ENCODE measurements at places on chromosomes 6 and 20.

DNA sequence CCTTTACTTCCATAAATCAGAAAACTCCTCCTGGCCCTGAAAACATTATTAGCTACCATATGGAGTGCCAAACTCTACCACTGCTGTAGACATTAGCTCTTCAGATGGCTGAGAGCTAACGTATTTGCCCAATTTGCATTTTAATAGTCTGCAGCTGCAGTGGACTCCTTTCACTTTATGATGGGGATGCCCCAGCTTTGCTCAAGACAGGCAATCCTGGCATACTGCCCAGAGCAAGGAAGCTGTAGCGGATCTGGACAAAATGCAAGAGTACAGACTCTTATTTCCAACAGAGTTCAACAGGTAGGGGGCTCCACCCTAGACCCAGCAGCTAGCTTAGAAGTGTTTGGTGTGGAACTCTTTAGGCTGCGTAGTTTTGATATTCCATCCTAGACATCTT, 246.7 kb downstream of the FOXC1 start:
- no peak overlapping the region for H3K4me3 ChIP-seq
- peaks cover 2% of the 10 kb centered on the region for H3K4me1 ChIP-seq
- no peak overlapping the region for H3K27ac ChIP-seq
- no peaks in the 10 kb centered on the region for H3K27me3 ChIP-seq
- H3K36me3 ChIP-seq: peaks cover 5% of the 10 kb centered on the region
- DNase-seq: no peak

DNA sequence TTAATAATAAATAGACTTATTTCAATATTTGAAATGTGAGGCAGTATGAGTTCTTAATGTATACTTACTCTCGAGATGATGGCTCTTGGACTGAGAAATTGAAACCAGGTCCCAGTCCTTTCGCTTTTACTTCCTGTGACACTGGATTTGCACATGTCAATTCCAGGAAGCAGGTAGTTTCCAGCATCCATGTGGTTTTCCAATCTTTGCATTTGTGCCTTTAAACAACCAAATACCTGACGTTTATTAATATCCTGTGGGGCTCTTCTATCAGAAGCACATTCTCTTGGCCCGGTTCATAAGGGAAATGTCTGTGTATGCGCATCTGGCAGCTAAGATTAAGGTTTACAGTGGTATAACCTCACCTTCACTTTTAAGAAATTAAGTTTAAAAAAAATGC, 13.1 kb downstream of the UTRN start:
- H3K27ac ChIP-seq: no peak overlapping the region
- no peak overlapping the region for H3K4me3 ChIP-seq
- peaks cover 6% of the 10 kb centered on the region for H3K36me3 ChIP-seq
- H3K4me1 ChIP-seq: peaks cover 5% of the 10 kb centered on the region

- H3K4me1 ChIP-seq: peaks cover 2% of the 10 kb centered on the region
- peaks cover 2% of the 10 kb centered on the region for H3K36me3 ChIP-seq
- DNase-seq: no peak
- no peaks in the 10 kb centered on the region for H3K27me3 ChIP-seq
These were observed 47.1 kb upstream of the SAMHD1 start for GRCh38 chr20:36998652-36999051.

DNA sequence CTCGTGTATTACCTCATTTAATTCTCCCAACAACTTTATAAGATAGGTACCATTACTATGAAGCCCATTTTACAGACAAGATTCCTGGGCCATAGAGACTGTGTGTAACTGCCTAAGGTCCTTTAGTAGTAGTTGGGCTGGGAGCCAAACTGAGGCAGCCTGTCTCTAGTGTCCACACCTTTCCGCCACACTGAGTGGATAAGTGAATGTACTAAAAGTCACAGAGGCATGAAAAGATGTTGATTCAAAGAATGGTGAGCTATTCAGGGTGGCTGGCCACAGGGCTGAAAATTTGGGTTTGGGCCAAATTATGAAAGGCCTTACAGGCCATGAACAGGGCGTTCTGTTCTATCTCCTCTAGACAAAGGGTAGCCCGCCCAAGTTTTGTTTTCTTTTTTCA, 11.0 kb downstream of the CD24 start:
- H3K36me3 ChIP-seq: no peaks in the 10 kb centered on the region
- H3K4me3 ChIP-seq: no peak overlapping the region
- no peak overlapping the region for H3K27ac ChIP-seq
- DNase-seq: no peak
- H3K4me1 ChIP-seq: no peaks in the 10 kb centered on the region

DNA sequence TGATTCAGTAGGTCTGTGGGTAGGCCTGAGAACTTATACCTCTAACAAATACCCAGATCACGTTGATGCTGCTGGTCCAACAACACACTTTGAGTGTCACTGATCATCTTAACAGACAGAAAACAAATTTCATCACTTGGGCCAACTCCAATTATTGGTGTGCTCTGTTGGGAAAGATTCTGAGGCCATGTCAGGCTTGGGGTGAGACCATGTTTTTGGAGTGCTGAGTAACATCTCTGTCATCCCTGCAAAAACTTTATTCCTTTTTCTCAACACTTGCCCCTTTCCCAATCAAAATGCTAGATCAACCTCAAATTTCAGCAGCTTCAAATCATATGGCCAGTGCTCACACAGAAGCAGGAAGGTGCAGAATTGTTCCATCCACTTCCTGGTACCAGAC, 108.8 kb upstream of the TENT5A start:
- no peak overlapping the region for H3K27ac ChIP-seq
- no peak overlapping the region for H3K4me3 ChIP-seq
- no peaks in the 10 kb centered on the region for H3K36me3 ChIP-seq
- no peak for DNase-seq
- no peaks in the 10 kb centered on the region for H3K27me3 ChIP-seq
- no peaks in the 10 kb centered on the region for H3K4me1 ChIP-seq

DNA sequence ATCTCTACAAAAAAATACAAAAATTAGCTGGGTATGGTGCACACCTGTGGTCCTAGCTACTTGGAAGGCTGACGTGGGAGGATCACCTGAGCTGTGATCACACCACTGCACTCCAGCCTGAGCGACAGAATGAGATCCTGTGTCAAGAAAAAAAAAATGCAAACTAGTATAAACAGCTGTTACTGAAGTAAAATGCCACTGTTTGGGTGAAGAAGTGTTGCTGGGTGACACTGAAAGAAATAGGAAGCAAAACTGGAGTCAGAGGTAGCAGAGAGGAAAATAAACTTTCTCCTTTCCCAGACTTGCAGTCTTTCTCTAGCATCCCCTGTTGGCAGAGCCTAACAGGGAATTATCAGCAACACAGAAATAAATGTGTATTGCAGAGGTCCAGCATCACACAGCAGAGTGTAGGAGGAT, 241.2 kb upstream of the PREP start:
- H3K27ac ChIP-seq: no peak overlapping the region
- H3K4me1 ChIP-seq: peaks cover 26% of the 10 kb centered on the region
- no peak for DNase-seq
- no peaks in the 10 kb centered on the region for H3K36me3 ChIP-seq
- no peak overlapping the region for H3K4me3 ChIP-seq

GRCh38 chr20:62282877-62283503, 19.8 kb upstream of the ADRM1 start:
- peaks cover 4% of the 10 kb centered on the region for H3K36me3 ChIP-seq
- no peak overlapping the region for H3K27ac ChIP-seq
- H3K4me3 ChIP-seq: no peak overlapping the region
- H3K4me1 ChIP-seq: peaks cover 4% of the 10 kb centered on the region
- no peaks in the 10 kb centered on the region for H3K27me3 ChIP-seq

DNA sequence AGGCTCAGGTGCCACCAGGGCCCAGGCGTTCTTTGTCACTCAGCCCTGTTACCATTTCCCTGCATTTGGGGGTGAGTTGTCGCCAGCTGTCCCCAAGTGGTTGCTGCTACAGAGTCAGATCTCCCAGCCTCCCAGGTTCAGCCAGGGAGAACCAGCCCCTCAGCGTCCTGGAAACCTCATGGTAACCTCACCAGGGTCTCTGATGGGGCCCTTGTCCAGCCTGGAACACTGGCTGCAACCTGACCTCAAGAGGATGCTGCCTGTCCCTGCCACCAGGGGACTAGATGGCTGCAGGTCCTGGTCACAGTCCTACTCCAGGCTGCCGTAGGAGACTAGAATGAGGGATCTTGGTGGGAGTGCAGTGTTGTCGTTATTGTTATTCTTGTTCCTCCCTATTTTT, 228.3 kb upstream of the PDE10A start:
- H3K4me1 ChIP-seq: no peaks in the 10 kb centered on the region
- no peak overlapping the region for H3K27ac ChIP-seq
- H3K27me3 ChIP-seq: peaks cover 24% of the 10 kb centered on the region
- no peak for DNase-seq
- H3K36me3 ChIP-seq: no peaks in the 10 kb centered on the region
- H3K4me3 ChIP-seq: no peak overlapping the region

- H3K4me3 ChIP-seq: no peak overlapping the region
- peaks cover 2% of the 10 kb centered on the region for H3K36me3 ChIP-seq
- H3K27ac ChIP-seq: peak overlapping the region; percentile 70
- no peaks in the 10 kb centered on the region for H3K27me3 ChIP-seq
- H3K4me1 ChIP-seq: peaks cover 28% of the 10 kb centered on the region
These were observed 21.7 kb downstream of the FGD2 start for GRCh38 chr6:37027036-37027720.

DNA sequence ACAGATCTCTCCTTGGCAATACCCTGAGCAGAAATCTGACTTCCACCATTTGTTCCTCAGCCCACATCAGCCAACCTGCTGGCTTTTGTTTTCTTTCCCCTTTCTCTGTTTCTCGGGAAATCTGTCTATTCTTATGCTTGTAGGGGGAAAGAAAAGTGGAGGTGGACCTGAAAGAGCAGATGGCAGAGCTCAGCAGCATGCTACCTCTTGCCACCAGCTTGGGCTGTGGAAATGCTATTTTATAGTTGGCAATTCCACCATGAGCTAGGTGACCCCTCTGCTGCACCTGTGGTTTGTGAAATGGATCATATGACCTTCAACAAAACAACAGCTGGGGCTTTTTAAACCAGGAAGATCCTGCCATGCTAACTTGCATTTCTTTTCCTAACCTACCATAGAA, 6.8 kb upstream of the SPATS1 start:
- no peak overlapping the region for H3K4me3 ChIP-seq
- H3K27ac ChIP-seq: no peak overlapping the region
- H3K4me1 ChIP-seq: no peaks in the 10 kb centered on the region
- H3K36me3 ChIP-seq: peaks cover 3% of the 10 kb centered on the region
- peaks cover 36% of the 10 kb centered on the region for H3K27me3 ChIP-seq

GRCh38 chr6:92468066-92468465, 951.3 kb downstream of the EPHA7 start:
- H3K27ac ChIP-seq: no peak overlapping the region
- no peaks in the 10 kb centered on the region for H3K4me1 ChIP-seq
- H3K4me3 ChIP-seq: peak overlapping the region; percentile 2
- H3K36me3 ChIP-seq: no peaks in the 10 kb centered on the region
- H3K27me3 ChIP-seq: no peaks in the 10 kb centered on the region

- no peak for DNase-seq
- H3K27ac ChIP-seq: no peak overlapping the region
- peaks cover 10% of the 10 kb centered on the region for H3K36me3 ChIP-seq
- H3K4me1 ChIP-seq: peaks cover 23% of the 10 kb centered on the region
- H3K4me3 ChIP-seq: no peak overlapping the region
These were observed 38.6 kb downstream of the HLA-DPB1 start for GRCh38 chr6:33114406-33114805.

DNA sequence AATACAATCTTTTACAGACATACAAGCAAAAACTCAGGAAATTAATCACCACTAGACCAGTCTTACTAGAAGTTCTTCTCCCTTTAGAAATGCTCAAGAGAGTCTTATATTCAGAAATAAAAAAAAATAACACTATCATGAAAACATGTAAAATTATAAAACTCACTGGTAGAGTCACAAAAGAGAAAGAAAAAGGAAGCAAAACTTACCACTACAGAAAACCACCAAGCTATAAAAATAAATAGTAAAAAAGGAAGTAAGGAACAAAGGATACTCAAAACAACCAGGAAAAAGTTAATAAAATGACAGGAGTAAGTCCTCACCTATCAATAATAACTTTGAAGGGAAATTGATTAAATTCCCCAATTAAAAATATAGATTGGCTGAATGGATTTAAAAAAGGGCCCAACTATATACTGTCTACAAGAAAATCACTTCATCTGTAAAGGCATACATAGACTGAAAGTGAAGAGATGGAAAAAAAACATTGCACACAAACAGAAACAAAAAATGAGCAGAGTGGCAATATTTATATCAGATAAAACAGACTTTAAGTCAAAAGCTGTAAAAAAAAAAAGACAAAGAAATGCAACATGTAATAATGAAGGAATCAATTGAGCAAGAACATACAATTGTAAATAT, 489.5 kb downstream of the KIF16B start:
- H3K4me3 ChIP-seq: no peak overlapping the region
- no peaks in the 10 kb centered on the region for H3K4me1 ChIP-seq
- H3K36me3 ChIP-seq: no peaks in the 10 kb centered on the region
- DNase-seq: no peak

- no peaks in the 10 kb centered on the region for H3K4me1 ChIP-seq
- DNase-seq: no peak
- H3K4me3 ChIP-seq: no peak overlapping the region
These were observed 874.2 kb downstream of the TFAP2A start for GRCh38 chr6:9540534-9541126.

GRCh38 chr20:47490795-47491194, 10.9 kb upstream of the NCOA3 start:
- H3K4me1 ChIP-seq: peaks cover 29% of the 10 kb centered on the region
- DNase-seq: no peak
- H3K27ac ChIP-seq: peak overlapping the region; percentile 93
- no peaks in the 10 kb centered on the region for H3K36me3 ChIP-seq
- no peaks in the 10 kb centered on the region for H3K27me3 ChIP-seq
- no peak overlapping the region for H3K4me3 ChIP-seq

DNA sequence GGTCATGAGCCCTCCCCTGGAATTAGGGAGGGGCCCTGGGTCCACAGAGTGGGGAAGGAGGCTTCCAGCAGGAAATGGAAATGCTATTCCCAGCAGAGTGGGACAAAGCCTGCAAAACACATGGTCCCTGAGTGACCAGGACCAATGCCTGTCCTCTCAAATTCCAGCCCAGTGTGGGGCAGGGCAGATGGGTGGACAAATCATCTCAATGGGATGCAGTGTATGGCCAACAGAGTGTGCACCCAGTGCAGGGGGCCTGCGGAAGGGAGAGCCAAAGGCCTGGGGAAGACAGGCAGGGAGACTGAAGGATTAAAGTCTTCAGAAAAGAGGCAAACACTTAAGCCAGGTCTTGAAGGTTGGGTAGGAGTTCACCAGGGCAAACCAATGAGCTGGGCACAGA, 28.7 kb upstream of the PHACTR3 start:
- H3K27ac ChIP-seq: no peak overlapping the region
- peaks cover 2% of the 10 kb centered on the region for H3K4me1 ChIP-seq
- peaks cover 73% of the 10 kb centered on the region for H3K27me3 ChIP-seq
- no peak overlapping the region for H3K4me3 ChIP-seq
- DNase-seq: no peak
- H3K36me3 ChIP-seq: peaks cover 2% of the 10 kb centered on the region

DNA sequence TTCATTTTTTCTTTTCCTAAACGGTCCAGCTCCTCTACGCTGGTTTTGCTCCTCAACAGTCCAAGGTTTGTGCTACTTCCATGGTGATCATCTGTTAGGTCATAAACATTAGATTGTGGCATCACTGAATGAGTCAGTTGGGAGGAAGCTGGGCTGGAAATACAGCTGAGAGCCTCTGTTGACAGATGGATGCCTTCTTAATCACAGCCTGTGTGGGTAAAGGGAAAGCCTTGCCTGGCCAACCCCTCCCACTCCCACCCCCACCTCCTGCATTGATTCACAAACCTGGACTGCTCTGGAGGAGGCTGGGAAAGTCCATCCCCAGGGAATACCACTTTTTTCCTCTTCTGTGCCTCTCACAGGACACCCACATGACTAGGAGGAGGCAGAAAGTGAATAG, 180.6 kb upstream of the CCN2 start:
- no peak overlapping the region for H3K27ac ChIP-seq
- H3K4me1 ChIP-seq: no peaks in the 10 kb centered on the region
- H3K36me3 ChIP-seq: no peaks in the 10 kb centered on the region
- peaks cover 13% of the 10 kb centered on the region for H3K27me3 ChIP-seq
- DNase-seq: no peak
- no peak overlapping the region for H3K4me3 ChIP-seq

Measured in T-helper 17 cell (primary cell).